ENCODE measurements at places on chromosomes 11 and 22.

DNA sequence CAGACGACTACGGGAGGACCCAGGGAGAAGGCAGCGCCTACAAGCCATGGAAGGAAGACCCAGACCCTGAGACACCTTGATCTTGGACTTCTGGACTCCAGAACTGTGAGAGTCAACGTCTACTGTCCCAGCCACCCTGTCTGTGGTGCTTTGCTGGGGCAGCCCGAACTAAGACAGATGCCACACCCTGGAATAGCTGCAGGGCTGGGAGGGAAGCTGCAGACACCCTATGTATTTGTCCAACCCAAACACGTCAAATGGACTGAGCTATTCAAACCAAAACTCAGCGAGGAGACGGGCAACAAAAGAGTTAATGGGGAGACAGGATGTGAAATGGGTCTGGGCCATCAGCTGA lies 169.3 kb downstream of the CTTN start:
- no peak for DNase-seq

- DNase-seq: no peak
Observed at GRCh38 chr22:40194656-40195055, 16.9 kb downstream of the TNRC6B start.

DNA sequence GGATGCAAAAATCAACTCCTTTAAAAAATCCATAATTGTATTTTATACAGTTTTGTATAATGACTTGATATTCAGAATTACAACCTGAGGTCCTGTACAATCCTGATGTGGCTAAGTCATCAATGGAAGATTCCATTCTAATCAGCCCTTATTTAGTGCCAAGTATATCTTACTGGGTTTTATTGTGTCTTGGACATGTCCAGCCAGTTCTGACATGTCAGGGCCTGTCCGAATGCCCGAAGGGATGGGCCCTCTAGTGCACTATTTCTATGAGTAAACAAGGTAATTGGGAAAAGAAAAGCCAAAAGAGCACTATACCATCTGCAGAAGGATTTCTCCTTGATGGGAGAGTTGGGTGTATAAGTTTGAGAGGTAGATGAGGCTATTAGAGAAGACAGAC lies 412.9 kb downstream of the METTL15 start:
- no peak for DNase-seq

DNA sequence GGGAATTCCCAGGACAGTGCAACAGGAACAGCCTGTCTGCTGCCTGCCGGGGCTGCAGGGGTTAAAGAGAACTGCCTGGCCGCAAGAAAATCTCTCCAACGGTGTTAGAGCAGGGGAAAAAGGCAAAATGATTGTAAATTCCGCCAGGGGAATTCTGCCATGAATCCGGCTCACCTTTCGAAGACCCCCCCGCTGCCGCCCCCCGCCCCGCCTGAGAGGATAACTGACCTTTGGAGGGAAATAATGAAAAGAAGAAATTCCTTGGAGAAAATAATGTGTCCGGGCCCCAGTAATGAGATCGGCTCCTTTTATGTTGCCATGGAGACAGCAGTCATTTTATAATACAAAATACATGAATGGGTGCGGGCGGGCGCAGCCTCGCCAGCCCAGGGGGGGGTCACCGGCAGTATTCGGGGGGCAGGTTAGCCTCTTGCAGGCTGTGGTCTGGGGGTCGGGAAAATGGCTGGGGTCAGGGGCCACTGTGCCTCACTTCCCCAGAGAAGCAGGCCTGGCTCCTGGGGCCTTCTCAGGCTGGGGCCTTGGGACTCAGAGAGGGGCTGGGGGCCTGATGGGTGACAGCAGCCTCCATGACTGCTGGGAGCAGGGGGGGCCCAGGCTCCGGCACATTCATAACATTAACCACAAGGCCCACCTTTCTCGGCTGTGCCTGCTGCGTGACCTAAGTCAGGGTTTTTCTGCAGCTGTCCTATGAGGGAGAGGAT lies 228.1 kb downstream of the MN1 start:
- no peak for DNase-seq

DNA sequence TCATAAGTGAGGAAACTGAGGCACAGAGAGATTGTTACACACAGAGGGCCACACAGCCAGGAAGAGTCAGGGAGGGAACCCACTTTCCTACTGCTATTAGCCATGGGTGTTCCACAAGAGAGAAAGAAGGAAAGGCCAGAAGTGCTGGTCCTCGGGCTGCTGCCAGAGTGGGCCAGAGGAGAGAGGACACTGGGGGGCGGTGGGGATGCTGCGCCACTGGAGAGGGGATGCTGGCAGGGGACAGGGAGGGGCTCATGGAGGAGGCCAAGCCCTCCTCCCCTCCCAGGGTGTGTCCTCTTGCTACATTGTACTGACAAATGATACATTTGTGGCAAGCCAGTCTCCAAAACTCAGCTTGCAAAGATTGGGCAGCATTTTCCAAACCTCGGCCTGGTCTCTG lies 9.9 kb downstream of the IL10RA start:
- no peak for DNase-seq

- no peak for DNase-seq
Observed at GRCh38 chr22:20610243-20610686, 102.9 kb downstream of the MED15 start.

DNA sequence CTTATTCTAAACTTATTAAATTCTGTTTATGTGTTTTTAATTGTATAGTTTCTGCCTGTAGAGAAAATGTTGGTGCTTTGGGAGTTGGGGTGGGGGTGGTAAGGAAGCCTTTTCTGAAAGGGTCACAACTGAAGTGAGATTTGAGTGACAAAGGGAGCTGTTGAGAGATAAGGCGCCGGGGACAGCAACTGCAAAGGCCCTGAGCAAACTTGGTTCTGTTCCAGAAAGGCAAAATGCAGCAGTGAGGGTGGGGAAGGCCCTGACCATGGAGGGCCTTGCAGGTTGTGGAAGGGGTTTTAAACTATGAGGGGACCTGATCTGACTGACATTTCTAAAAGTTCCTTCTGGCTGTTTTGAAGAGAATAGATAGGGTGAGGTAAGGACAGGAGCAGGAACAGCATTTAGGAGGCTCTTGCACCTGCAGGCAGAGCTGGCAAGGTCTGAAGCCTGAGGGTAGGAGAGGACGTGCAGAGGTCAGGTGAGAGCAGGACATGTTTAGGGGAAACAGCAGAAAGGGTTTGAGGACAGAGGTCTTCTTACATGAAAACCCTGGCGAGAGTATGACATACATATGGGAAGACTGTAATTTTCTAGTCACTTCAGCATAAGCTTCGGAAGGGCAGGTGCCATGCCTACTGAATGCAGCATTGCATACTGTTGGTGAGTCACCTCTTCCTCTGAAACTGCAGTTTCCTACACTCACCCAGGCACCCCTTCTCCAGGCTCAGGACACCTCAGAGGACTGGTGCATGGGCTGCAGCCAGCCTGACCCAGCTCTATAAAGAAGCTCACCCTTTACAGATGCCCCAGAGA lies 190.7 kb downstream of the SNX19 start:
- no peak for DNase-seq

DNA sequence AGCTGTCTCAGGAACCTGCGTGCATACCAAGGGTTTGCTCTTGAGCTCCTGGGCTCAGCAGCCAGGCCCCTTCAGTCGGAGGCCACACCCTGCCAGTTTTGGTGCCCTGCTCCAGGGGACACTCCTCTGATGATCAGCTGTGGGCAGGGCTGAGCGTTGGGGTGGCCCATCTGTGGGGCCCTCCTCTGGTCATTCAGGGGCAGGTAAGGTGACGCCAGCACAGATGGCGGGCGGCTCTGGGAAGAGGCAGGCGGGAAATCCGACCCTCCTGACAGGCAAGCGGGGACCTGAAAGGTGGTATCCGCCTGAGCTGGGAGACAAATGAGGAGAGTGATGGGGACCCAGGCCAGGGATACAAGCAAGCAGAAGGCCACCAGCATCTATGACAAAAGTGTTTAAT lies 3.8 kb upstream of the MFNG start:
- no peak for DNase-seq

GRCh38 chr11:67278939-67279588 lies 10.0 kb upstream of the ANKRD13D start:
- DNase-seq: no peak

DNA sequence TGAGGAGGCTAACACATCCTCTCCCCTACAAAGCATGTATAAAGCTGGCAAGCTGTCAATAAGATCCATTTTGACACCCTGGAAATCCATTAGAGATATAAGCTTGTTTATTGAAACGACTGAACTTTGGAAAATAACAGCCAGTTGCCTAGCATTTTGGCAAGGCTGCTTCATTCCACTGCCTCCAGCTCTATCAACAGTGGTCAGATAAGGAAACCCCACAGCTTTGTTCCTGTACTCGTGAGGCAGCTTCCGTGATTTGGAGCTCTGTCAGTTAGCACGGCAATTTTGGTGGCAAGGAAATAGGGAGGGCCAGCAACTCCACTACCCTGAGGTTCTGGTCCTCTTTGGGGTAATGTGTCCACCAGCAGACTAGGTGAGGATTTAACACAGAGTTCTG lies 2.0 kb upstream of the OR51S1 start:
- no peak for DNase-seq

DNA sequence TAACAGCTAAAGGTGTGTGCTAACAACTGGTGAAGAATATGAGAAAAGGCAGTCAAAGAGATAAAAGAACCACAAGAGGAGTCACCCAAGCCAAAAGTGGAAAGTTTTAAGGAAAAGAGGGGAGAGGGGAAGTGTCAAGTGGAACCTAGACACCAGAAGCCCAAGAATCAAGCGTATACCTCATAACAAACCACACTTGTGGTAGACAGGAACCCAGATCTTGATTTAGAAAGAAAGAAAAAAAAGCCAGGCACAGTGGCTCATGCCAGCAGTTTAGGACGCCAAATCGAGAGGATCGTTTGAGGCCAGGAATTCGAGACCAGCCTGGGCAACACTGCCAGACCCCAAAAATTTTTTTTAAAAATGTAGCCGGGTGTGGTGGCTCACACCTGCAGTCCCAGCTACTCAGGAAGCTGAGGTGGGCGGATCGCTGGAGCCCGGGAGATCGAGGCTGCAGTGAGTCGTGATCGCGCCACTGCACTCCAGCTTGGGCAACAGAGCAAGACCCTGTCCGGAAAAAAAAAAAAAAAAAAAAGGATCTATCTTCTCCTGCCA lies 877 bp downstream of the SLC25A17 start:
- no peak for DNase-seq

DNA sequence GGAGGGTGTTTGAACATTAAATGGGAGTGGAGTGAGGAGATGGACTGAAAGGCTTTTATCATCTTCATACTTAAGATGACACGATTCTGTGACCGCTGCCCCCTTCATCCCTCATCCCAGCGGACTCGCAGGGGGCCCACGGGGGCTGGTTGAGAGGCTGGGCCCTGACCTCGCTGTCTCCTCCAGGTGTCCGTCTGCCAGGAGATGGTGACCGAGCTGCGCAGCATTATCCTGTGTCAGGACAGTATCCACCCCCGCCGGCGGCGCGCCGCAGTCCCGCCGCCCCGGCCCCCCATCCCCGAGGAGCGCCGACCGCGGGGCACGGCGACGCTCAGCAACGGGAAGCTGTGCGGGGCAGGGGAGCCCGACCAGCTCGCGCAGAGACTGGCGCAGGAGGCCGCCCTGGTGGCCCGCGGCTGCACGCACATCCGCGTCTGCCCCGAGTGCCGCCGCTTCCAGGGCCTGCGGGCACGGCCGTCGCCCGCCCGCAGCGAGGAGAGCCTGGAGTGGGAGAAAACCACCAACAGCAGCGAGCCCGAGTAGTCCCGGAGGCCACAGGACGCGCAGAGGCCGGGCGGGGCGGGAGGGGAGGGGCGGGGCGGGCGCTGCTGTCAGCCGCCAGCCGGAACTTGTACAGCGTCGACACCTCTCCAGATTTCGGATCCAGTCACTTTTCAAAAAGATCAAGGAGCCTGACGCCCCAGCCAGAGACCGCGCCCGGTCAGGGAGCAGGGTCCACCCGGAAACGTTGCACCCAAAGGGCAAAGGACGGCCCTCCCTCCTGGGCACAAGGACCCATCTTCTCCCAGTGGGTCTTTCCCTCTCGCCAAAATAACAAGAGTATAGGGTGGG lies 38.0 kb upstream of the TBCEL start:
- DNase-seq: peak; percentile 19

GRCh38 chr11:63762654-63763495 lies 5.7 kb downstream of the ZFTA start:
- DNase-seq: no peak

DNA sequence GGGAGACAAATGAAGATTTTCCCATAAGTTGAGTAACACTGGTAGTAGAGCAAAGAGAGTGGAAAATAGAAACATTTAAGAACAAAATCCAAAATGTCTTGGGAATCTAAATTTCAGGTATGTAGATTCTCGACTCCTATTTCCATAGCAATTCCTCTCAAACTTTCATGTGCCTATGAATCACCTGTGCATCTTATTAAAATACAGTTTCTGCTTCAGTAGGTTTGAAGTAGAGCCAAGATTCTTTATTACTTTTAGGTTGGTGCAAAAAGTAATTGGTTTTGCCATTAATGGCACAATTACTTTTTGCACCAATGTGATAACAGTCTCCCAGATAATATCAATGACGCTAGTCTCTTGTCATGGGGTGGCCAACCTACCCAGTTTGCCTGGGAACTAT lies 115.3 kb upstream of the SLC5A12 start:
- DNase-seq: no peak

- no peak for DNase-seq
Observed at GRCh38 chr11:70159627-70160570, 43.2 kb upstream of the FADD start.

DNA sequence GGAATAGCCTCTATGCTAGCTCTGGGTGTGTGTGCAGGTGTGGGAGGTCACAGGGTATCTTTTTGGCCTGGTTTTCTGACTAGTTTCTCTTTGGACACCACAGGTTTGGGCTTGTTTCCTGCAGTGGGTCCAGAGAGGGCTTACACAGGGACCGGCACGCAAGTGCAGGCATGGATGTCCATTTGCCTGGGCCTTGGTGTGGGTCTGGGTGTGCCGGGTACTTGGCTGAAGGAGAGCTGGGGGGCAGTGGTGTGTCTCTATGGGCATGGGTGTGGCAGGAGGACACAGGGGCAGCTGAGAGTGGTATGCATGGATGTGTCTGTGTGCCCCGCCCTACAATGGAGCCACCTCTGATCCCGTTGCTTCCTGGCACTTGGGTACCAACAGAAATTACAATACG lies 7.5 kb upstream of the KCNJ11 start:
- DNase-seq: no peak

GRCh38 chr22:36162127-36163034 lies 1.8 kb upstream of the APOL3 start:
- peak; percentile 44 for DNase-seq

GRCh38 chr11:69051381-69052342 lies 2.9 kb downstream of the TPCN2 start:
- no peak for DNase-seq

GRCh38 chr22:38401336-38402084 lies 53.5 kb downstream of the KCNJ4 start:
- no peak for DNase-seq

- DNase-seq: peak; percentile 75
Observed at GRCh38 chr22:29154364-29155048, 51.2 kb upstream of the EMID1 start.
